Left cardiac atrium (tissue), 4 donors: ENCODE measurements at places on chromosomes 1 and 21. TPM values are rescaled to one million over a fixed set of nuclear protein-coding genes. Genes with fewer than 3 reads are reported as not detected.

The AKIRIN1 gene
- total RNA-seq: 42.4 TPM

The ST7L gene
- total RNA-seq: 14.2 TPM

The EPRS1 gene
- total RNA-seq: 72.5 TPM

The DIO1 gene
- not detected for total RNA-seq

The GRIK1 gene
- not detected for total RNA-seq

The FMO4 gene
- 3.8 TPM for total RNA-seq

The CHD5 gene
- total RNA-seq: 0.39 TPM

The GLIS1 gene
- total RNA-seq: 0.37 TPM

The CHD1L gene
- 9.0 TPM for total RNA-seq

The TNFSF18 gene
- not detected for total RNA-seq

The PRELP gene
- 47.4 TPM for total RNA-seq
